ENCODE measurements at places on chromosomes 6 and 20.

DNA sequence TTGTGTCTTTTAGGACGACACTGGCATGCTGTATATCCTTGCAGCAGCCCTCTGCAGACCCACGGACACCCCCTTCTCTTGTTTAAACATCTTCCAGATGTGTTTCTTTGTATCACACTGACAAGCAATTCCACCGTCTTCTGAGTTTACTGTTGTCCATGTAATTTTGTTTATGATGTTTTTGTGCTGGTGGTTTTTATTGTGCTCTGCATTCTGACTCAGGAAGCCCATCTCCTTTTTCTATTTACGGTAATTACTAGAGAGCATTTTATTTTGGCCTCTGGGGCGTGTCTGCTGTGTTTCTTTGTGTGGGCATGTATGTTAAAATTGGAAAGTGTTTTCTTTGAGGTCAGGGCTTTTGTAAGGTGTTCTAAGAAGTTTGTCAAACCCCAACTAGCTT lies 111.9 kb downstream of the JARID2 start:
- DNase-seq: no peak

DNA sequence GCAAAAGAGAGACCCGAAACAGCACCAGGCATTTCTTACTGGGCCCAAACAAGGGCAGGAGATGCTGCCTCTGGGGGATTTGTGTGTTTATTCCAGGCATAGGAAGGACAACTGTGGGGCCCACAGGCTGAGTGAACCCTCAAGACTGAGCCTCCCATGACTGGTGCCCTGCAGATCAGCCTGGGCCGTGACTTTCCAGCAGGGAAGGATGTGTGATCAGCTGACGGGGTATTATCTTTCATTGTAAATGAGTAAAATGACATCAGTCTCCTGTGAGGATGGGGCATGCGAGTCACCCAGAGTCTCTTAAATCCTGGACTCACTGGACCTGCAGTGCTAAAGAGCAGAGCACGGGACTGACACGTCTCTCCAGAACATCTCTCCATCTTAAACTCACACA lies 3.9 kb upstream of the TEAD3 start:
- no peak for DNase-seq

- DNase-seq: no peak
These were observed 258.8 kb downstream of the ARHGAP18 start for GRCh38 chr6:129451187-129451586.

DNA sequence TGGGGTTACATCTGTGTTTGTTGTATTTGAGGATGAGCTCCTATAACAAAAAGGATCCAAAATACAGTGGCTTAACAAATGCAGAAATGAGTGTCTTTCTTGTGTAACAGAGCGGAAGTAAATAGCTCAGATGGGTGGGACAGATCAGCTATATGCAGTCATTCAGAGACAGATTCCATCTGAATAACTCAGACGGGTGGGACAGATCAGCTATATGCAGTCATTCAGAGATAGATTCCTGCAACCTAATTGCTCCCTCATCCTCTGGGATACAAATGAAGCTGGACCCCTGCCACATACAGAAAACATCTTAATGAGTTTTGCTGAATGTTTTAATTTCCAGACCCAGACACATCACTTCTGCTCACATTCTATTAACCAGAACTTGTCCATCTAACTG lies 332.3 kb downstream of the BCKDHB start:
- DNase-seq: no peak

DNA sequence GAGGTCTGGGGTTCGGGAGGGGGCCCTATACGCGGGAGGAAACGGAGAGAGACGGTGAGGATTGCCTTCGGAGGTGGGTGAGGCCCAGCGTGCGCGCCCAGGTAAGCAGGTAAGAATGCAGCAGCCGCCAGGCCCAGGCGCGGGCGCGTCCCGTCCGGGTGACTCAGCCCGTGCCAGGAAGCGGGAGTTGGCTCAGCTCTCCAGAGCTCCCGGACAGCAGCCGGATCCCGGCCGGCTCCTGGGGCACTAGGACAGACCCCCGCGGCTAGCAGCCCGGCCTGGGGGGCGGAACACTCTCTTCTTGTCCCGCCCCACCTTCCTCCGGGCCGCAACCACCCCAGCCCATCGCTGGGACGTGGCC lies 1.5 kb upstream of the MDFI start:
- no peak for DNase-seq

DNA sequence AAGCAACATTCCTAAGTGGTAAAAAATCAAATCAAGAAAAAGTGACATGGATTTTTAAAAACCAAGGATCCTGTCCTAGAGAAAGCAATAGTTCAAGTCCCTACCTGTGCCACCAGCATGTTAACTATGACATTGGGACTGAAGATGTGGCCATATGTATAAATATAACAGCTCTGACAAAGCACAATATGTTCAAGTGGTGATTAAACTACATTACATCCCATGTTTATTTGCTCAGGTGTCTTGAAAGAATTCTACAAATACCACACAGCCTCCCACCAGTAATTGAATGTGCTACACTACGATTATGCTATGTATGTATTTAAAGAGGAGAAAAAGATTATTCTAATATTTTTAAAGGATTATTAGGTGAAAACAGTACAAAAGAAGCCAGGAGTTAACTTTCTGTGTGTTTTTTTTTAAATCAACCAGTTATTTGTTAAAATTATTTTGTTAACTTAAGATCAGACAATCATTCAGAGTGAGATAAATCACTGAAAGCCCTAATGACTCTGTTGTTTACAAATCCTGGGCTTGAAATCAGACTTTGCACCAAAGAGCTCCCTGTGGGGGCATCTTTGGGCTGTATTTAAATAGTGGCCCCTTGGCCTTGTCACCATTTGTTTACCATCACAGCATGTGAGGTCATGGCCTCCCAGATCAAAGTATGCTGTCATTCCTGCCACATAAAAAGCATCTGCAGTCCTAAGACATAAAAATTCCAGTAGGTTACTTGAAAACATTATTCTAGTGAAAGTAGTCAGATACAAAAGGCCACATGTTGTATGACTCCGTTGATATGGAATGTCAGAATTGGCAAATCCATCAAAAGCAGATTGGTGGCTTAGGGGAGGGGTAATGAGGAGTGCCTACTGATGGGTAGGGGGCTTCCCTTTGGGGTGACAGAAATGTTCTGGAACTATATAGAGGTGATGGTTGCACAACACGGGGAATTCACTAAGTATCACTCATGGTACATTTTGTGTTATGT lies 17.1 kb downstream of the TTLL2 start:
- no peak for DNase-seq

DNA sequence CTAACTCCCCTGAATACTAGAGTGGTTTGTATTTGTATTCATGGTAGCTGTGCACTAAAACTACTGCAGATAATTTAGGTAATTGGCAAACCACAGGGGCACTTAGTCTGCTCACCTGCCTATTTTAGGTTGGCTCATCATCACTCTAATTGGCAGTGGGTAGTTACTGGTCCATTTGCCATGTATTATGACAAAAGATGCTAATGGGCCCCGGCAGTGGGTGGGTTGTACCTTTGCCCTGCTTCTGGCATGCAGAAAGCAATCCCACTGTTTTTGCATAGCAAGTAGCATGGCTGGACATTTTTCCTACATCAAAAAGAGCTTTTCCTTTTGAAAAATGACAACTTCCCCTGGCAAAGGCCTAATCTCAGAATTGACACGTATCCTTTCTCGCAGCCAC lies 741.4 kb upstream of the MAP3K7 start:
- peak; percentile 13 for DNase-seq

- DNase-seq: no peak
These were observed 4.5 kb downstream of the IYD start for GRCh38 chr6:150373260-150373701.

GRCh38 chr6:5125152-5126006 lies 40.2 kb downstream of the PPP1R3G start:
- no peak for DNase-seq

DNA sequence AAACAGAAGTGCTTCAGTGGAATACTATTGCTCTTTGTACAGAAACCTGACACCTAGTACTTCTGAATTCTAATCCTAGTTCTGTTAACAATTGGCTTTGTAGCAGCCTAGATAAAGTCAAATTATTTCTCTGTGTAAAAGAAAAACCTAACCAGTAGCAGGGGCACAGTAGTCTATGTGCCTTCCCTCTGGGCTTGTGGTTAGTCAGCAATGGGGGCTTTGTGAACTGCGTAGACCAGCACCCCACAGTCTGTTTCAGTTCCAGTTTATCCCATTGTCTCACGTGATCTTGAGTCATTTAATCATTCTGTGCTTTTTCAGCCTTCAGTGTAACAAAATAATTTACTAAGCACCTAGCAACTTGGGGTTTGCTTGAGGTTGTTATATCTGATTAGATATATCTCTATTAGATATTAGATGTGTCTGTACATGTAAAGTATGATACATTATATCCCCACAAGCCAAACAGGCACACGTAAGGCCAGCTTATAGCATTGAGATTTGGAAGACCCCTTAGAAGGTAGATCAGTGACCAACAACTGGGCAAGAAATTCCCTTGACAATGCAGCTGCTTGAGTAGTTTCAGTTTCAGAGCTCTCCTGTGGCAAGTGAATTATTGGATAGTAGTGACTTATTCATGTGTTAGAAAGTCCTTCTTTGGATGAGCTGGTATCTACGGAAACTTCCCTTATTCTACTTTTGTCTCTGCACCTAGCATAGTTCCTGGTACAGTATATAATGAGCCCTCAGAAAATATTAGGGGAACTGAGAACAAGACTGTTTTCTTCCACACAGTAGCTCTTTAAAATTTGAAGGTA lies 27.9 kb upstream of the CCR6 start:
- DNase-seq: no peak

DNA sequence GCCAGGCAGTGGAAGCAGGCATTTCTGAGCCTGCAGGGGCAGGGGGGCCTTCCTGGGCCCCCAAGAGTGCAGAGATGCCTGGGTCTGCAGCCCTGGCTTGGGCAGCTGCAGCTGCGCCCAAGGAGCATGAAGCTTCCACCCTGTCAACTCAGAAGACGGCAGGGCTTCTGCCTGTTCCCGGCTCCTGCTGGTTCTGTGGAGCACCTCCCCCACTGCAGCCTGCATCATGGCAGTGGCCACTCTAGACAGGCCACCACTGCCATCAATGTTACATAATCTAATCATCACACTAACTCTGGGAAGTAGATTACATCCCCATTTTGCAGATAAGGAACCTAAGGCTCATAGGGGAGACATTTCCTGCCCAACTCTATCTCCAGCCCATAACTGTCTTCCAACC lies 21.1 kb upstream of the TOP1 start:
- no peak for DNase-seq

GRCh38 chr6:97586344-97586743 lies 303.3 kb upstream of the MMS22L start:
- peak; percentile 7 for DNase-seq

GRCh38 chr6:50653253-50653652 lies 60.1 kb upstream of the TFAP2D start:
- no peak for DNase-seq

DNA sequence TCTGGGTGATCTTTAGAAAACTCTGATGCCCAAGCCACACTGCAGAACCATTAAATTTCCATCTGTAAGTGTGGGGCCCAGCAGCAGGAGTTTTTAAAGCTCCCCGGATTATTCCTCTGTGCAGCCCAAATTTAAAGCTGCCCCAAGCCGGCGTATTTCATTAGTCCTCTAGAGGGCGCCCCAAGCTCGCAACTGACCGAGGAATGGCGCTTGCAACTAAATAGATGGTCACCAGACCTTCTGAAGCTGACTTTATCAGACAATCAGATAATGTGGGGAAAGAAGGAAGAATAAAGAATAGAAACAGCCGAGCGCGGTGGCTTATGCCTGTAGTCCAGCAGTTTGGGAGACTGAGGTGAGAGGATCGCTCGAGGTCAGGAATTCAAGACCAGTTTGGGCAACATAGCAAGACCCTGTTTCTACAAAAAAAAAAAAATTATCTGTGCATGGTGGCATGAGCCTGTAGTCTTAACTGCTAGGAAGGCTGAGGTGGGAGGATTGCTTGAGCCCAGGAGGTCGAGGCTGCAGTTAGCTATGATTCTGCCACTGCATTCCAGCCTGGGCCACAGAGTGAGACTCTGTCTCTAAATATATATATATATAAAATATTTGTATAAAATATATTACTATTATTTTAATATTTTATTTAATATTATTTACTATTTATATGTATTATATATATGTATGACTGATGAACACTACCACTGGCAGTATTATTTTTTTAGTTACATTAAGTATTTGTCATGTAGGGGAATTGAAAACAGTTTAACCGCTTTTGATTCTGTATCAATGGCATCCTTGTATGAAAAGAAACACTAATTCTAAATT lies 56.0 kb downstream of the OTOR start:
- peak; percentile 71 for DNase-seq

DNA sequence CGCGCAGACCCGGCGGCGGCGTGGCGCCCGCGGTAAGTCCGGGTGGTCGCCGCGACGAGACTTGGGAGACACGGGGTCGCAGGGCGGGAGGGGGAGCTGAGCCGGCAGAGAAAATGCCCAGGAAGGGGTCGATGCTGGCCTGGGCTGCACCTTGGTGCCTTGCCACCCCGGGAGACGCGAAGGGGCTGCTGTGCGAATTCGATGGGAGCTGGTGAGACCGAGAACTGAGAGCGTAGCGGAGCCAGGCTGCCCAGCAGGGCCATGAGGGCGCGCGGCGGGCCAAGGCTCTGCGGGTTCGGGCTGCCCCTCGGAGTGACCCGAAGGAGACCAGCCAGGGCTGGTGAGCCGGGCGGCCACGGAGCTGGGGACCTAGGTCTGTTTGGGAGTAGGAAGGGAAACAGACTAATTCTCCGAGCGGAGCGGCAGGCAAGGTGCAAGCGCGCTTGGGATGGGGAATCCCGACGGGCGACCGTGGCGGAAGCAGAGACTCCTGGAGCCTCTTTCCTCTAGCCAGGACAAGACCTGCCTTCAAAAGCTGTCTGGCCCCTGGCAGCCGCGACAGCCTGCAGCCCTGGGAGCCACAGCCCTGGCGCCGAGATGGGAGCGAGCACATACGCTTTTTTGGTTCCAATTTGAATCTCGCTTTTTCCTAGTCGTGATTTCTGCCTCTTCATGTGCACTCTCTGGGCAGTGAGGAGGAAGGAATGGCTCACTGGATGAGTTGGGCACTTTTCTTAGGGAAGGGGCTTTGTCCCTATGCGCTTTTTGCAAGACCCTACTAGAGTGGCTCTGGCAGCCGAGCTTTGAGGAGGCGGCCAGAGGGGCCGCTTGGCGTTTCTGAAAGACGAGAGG lies 691 bp downstream of the SYNDIG1 start:
- DNase-seq: peak; percentile 52

- no peak for DNase-seq
These were observed 125.8 kb downstream of the DLL1 start for GRCh38 chr6:170165085-170165470.

DNA sequence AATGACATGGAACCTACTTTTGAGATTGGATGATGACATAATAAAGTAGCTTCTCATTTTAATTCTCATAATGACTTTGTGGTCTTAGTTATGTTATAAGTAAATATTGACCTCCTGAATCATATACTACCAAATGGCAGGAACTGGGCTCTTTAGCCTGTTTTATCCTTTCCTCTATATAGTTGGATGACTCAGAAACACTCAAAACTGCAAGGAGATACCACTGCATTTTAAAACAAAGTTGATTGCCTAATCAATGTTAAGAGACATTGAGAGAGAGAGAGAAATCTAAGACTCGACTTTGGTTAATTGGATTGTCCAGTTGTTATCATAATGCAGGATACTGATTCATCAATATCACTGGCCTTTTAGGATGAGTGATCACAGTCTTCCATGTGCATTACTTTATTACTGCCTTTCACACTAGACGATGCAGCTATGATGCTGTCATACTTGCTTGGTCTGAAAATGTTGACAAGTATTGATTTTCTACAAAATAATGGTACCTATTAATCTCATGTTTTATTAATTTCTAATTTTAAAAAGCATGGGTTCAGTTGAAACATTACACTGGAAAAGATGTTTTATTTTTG lies 320.0 kb downstream of the NKAIN2 start:
- no peak for DNase-seq

GRCh38 chr6:43774776-43775534 lies 4.9 kb downstream of the VEGFA start:
- DNase-seq: peak; percentile 73

Measured in cerebellar cortex (tissue), 1 donor.